ENCODE measurements at places on chromosomes 2 and 18.
A peak's percentile ranks its signal among the peaks of the same experiment; 100 is the strongest.

GRCh38 chr2:28248511-28248910 lies 144.1 kb upstream of the FOSL2 start:
- no peak for DNase-seq

DNA sequence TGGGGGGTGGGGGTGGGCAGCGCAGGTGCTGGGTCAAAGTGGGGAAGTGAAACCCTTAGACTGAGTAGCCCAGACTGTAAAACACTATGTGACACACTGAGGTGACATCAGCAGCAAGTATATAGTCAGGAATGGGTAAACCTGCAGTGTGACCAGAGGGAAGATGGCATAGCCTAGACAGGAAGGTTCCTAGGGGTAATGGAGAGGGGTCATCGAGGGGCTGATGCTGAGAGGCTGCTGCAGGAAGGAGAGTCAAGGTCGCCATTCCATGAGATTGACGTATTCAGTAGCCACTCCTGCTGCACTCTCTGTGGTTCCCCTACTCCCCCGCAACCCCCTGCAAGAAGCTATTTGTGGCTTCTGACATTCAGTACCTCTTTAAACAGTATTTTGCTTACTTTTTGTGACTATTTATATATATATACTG lies 111.7 kb downstream of the CHST9 start:
- DNase-seq = no peak

GRCh38 chr2:209121691-209122090 lies 302.2 kb upstream of the MAP2 start:
- no peak for DNase-seq

DNA sequence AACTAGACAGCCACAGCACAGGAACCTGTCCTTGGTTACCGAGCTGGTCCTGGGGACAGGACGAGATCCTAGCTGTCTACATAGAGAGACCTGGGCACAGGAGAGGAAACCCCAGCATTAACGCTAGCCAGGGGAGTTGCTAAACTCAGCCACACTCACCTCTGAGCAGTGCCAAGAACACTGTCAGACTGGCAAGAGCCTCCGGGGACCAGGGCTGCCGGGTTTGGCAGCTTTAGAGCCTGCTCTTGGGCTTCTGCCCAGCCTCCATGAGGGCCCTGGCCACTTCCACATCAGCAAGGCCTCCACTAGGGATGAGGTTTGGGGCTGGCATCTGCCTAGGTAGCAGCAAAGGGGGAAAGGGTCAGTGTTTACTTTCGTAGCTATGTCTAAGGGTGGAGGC lies 6.7 kb downstream of the TMBIM1 start:
- peak; percentile 34 for DNase-seq

DNA sequence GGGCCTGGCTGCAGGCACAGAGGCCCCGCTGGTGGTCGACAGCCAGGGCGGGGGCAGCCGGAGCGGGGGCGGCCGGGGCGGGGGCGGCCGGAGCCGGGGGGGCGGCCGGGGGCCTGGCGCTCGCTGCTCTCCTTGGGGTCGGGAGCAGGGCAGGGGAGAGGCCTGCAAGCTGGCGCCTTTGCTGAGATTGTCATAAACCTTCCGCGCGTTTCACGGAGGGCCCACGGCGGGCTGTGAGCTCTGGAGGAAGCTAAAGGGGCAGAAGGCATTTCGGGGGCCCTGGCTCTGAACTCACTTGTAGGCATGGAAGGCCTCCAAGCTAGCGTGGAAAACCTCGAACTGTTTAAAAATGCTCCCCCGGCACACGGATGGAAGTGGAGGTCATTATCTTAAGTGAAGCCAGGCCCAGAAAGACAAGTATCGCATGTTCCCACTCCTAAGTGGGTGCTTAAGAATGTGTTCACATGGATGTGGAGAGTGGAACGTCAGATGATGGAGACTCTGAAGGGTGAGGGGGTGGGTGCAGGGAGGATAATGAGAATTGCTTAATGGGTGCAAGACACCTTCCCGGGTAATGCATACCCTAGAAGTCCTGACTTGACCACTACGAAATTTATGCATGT lies 629 bp downstream of the PRELID3A start:
- no peak for DNase-seq

- no peak for DNase-seq
Measured at GRCh38 chr2:53075760-53076159, 691.8 kb upstream of the CHAC2 start.

Data from nucleus accumbens (tissue), 56 donors.